ENCODE measurements at places on chromosomes 2 and 18.

- peak; percentile 78 for DNase-seq
These were observed 2.4 kb upstream of the HOXD8 start for GRCh38 chr2:176126929-176127773.

DNA sequence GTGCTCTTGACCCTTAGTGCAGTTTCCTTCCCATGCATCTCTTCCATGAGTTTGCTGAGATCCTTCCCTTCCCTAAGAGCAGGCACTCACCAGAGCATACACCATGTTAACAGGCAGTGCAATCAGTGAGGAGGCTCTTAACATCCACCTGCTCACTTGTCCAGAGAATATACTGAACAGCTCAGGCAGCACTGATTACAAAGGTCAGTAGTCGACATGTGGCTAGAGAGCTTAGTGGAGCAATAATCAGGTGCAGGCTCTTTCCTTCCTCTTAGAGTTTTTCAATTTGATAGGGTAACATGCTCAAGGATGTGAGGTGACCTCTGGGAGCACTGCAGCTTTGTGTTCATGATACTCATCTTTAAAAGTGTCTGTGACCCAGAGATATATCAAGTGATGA lies 144.1 kb upstream of the SETBP1 start:
- DNase-seq, result no peak

DNA sequence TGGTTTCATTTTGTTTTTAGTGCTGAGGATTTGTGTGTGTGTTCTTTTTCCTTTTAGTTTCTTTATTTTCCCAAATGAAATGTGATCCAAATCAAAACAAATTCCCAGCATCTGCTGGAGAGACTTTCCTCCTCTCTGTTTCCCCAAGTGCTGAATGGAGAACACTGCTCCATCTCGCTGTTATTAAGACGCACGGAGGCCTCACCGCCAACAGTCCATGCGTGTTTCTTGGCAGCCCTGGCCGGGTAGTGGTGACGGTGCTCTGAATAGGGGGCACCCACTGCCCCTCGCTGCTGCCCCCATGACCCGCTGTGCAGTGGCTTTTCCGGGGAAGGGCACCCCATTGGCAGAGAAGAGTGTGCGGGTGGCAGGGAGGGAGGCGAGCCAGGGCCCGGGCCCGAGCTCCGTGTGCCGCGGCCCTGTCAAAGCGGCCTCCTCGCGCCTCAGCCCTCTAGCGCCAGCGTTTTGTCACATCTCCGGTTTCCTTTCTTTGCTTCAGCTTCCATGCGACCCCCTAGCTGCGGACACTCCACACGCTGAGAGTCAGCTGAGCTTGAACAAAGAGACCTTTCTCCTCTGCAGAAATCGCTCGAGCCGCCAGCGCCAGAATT lies 473.7 kb upstream of the SALL3 start:
- DNase-seq, result no peak

DNA sequence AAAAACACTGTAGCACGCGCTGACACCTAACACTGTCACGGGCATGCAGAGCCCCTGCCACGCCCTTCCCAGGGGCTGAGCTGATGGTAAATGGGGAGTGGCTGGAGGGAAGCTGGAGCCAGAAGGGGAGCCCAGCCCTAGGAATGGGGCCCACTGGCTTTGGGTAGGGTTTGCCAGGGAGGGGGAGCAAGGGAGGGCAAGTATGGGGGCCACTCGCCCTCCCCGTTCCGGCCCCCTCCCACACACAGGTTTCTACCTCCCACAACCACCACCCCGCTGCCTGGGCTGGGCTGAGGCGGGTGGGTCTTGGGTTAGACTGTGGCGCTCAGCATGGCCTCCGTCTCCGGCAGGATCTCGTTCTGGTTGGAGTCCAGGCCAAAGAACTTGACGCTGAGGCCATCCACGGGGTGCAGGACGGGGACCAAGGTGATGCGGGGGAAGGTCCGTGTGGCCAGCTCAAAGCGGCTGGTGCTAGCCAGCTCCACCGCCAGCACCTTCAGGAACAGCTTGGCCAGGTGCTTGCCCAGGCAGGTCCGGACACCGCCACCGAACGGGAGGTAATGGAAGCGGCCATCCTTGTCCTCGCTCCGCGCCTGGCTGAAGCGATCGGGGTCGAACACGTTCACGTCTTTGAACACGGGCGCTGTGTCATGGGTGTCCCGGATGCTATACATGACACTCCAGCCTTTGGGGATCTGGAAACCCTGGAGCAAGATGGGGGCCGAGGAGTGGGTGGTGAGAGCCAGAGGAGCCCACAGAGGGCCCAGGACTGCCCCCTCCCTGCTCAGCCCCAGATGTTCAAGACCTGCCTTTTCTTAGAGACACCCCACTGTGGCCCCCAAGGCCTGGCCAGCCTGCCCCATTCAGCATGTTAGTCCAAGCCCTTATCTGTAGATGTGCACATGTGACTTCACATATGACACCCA lies 15.5 kb downstream of the CYP26B1 start:
- peak; percentile 12 for DNase-seq

DNA sequence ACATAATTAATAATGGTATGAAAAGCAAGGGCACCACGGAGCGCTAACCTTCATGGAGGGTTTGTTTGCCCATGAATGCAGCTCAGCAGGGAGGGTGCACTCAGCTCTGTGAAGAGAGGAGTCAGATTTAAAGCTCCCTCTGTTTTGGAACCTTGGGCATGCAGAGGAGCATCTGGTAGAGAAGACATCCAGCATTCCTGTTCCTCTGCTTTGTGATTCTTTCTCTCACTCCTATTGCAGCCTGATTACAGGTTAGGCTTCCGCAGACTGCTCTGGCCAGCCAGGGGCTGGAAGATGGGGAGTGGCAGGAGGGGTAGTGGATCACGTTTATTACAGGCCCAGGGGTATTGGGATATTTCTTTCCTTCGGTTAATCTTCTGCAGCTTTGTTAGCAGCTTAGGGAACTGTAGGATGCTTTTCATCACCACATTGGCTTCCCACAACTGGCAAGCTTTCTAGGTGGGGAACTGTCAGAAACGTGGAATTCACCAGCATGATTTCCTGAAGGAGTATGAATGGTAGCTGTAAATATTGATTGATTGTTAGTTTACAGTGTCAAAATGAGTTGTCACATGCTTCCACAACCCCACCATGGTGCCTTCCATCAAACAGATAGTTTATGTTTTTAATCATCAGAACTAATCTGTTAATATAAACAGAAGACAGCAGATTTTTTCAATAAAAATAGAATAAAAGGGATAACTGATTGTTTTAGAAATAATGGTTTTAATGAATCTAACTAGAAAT lies 201.1 kb downstream of the VAPA start:
- DNase-seq, result no peak

- no peak for DNase-seq
These were observed 187.5 kb upstream of the MAP2 start for GRCh38 chr2:209236377-209236776.

DNA sequence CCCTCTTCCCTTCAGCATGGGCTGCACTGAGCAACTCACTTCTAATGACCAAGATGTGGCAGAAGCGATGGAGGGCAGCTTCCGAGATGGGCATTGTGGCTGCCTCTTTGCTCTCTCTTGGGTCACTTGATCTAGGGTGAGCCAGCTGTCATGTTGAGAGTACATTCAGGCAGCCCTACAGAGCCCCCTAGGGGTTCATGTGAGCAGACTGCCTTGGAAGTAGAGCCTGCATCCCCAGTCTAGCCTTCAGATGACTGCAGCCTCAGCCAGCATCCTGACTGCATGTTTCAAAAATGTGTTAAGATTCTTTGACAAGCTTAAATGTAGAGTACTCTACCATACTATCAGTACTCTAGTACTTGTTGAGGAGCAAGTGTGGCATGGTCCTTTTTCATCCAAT lies 143.9 kb downstream of the NCK2 start:
- no peak for DNase-seq

DNA sequence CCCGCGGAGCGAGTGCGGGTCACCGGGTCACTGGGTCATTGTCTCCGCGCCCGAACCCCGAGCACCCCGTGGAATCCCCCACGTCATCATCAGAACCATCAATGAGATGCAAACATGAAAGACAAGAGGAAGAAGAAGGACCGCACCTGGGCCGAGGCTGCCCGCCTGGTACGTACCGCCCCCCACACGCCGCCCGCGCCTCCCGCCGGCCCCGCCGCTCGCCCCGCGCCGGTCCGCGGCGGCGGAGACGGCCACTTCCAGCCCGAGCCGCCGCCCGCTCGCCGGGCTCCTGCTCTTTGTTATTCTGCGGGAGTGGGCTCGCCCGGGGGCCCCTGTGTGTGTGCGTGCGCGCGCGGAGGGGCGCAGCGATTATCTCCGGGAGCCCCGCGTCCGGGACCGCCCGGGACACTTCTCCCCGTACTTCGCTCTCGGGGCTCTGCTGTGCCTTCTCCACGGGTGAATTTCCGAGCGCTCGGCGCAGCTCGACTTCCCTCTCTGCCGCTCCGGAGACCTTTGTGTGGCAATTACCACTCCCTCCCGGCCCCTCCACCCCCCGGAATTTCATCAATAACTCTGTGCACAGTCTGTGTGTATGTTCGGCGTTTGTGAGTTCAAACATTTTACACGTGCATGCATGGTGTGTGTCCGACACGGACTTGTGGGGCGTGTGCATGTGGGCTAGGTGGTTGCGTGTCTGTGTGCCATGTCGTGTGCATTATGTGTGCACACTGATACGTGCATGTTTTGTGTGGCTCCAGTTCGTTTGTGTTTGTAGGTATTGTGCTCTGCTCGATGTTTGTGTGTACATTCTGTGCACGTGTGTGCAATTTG lies 714 bp downstream of the ASXL3 start:
- peak; percentile 45 for DNase-seq

DNA sequence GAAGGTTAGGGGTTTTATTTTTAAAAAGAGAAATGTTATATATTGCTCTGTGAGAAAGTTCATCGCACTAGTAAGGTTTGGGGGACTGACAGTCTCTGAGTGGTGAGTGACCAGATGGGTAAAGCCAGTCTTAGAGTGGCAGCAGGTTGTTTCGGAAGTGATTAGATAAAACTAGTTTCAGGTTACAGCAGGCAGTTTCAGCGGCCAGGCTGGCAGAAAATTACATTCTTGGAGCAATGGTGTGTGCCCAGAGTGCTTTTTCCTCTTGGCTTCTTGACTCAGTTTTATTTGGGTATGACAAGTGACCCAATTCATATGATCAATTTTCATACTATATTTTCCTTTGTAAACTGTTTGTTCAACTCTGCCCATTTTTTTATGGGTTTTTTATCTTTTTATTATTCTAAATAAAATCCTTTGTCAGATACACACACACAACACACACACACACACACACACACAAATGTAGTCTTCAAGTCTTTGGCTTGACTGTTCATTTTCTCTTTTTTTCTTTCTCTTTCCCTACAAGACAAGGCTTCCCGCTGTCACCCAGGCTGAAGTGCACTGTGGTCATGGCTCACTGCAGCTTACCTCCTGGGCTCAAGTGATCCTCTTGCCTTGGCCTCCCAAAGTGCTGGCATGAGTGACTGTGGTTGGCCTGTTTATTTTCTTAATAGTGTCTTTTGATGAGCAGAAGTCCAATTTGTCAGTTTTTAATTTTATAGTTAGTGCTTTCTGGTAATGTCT lies 30.9 kb downstream of the RALBP1 start:
- peak; percentile 25 for DNase-seq

- no peak for DNase-seq
These were observed 8.6 kb downstream of the M1AP start for GRCh38 chr2:74639550-74639949.
